ENCODE measurements at places on chromosomes 11 and 22.

GRCh38 chr11:59040607-59041006, 45.5 kb upstream of the GLYATL1B start:
- H3K27me3 ChIP-seq, result no peaks in the 10 kb centered on the region
- H3K4me3 ChIP-seq, result no peak overlapping the region
- no peaks in the 10 kb centered on the region for H3K4me1 ChIP-seq
- DNase-seq, result no peak

DNA sequence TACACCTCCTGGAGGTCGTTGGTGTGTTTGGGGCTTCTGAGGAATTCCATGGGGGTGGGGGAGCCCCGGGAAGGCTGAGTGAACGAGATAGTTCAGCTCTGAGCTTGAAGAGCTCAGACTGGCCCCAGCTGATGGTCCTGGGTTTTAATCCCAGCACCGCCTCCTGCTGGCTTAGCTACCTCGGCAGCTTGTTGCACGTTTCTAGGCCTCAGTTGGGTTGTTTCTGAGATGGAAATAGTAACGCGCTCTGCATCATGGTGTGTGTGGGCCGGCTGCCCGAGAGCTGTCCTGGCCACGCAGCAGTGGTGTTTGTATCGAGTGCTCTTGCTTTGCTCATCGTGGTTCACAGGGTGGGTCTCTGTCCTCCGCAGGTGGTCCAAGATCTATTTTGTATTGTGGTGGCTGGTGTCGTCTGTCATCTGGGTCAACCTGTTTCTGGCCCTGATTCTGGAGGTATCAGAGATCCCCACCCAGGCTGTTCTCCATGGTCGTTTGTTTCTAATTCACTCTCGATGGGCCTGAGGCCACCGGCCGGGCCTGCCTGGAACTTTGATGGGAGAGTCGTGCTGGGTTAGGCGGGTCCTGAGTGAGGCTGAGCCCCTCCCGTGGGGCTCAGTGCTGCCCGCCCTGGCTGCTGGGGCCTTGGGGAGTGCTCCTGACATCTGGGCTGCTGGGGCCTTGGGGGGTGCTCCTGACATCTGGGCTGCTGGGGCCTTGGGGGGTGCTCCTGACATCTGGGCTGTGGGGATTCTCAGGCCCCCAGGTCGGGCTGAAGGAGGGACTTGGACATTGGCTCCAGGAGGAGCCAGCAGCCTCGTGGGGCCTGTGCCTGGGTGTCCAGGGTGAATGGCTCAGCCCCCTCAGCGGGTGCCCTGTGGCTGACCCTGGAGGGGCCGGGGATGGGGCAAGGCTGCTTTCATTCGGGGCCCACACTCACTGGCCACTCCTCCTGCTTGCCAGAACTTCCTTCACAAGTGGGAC, 37.7 kb downstream of the TPCN2 start:
- no peak overlapping the region for H3K4me3 ChIP-seq
- H3K4me1 ChIP-seq, result peaks cover 15% of the 10 kb centered on the region
- no peak for DNase-seq
- no peaks in the 10 kb centered on the region for H3K27me3 ChIP-seq
- no peak overlapping the region for H3K27ac ChIP-seq

GRCh38 chr22:42926768-42927167, 69.7 kb upstream of the ARFGAP3 start:
- H3K27ac ChIP-seq, result no peak overlapping the region
- DNase-seq, result no peak
- no peak overlapping the region for H3K4me3 ChIP-seq
- peaks cover 21% of the 10 kb centered on the region for H3K36me3 ChIP-seq

DNA sequence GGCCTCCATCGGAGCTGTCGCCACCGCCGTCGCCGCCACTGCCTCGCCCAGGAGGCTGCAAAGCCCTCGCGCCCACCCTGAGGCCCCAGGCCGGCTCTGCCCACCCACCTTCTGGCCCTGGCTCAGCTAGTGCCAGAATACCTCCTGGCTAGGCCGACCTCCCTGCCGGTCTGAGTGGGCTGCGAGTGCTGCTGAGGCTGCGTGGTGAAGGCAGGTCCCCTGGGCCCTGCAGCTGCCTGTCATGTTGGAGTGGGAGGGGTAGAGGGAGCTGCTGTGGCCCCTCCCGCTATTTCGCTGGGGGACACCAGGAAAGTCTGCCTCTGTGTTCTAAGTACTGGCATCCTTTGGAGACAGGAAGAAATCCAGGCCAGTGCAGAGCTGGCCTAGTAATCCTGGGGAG, 34.2 kb downstream of the LRRC10B start:
- H3K27ac ChIP-seq, result no peak overlapping the region
- no peaks in the 10 kb centered on the region for H3K36me3 ChIP-seq
- H3K4me3 ChIP-seq, result no peak overlapping the region

GRCh38 chr11:60951904-60952741, at the start of gene SLC15A3:
Gene SLC15A3, minus strand, starts transcription at chr11:60952176. Its CDS starts 625 bp downstream, at chr11:60951551.
- H3K36me3 ChIP-seq, result peaks cover 6% of the 10 kb centered on the region
- H3K27ac ChIP-seq, result peak within 1 kb of the TSS; percentile 63
- peaks cover 30% of the 10 kb centered on the region for H3K4me1 ChIP-seq
- H3K27me3 ChIP-seq, result no peaks in the 10 kb centered on the region
- peak within 1 kb of the TSS; percentile 36 for H3K4me3 ChIP-seq

DNA sequence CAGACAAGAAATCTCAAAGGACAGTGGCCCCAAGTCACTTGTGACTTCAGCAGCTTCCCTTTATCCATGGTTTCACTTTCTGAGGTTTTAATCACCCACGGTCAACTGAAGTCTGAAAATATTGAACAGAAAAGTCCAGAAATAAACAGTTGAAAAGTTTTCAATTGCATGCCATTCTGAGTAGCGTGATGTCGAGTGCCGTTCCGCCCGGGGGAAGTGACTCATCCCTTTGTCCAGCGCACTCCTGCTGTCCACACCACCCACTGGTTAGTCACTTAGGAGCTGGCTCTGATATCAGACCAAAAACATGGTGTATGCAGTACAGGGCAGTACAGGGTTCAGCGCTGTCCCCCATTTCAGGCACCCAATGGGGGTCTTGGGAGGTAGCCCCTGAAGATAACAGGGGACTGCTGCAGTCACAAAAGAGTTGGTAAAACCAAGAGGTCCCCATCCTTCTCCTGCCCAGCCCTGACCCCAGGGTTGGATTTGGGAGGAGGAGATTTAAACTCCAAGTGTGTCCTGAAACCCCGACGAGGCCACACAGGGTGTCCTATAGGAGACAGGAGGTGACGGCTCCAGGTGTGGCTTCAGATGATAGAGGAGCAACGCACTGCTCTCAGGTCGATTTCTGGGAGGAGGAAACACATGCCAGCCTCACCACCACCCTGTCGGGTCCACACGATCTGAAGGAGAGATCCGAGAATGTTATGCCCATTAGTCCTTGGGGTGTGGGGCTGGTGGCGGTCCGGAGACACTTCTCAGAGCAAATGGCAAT, 390.1 kb downstream of the CTTN start:
- peaks cover 5% of the 10 kb centered on the region for H3K36me3 ChIP-seq
- no peaks in the 10 kb centered on the region for H3K27me3 ChIP-seq
- peak overlapping the region; percentile 83 for H3K27ac ChIP-seq
- DNase-seq, result peak; percentile 83

GRCh38 chr11:25702417-25702816, 629.5 kb upstream of the ANO3 start:
- no peaks in the 10 kb centered on the region for H3K36me3 ChIP-seq
- no peak overlapping the region for H3K4me3 ChIP-seq
- no peak for DNase-seq
- no peaks in the 10 kb centered on the region for H3K4me1 ChIP-seq

DNA sequence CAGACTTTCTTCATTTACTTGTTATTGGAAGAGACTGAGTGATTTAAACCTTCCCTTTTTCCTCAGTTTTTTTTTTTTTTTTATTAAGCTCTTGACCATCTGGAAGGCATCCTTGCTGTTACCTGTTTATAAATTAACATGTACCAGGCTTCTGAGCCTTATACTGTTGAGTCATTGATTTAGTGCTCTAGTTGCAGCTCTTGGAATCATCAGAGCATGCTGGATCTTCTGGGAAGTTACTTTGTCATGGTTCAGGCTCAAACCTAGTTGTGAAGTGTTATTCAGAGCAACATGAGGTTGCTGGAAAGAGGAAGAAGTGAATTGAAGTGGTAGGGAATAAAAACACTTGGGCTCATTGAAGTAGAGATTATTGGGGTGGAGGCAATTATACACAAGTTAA, 6.3 kb downstream of the ZDHHC5 start:
- H3K36me3 ChIP-seq, result peaks cover 72% of the 10 kb centered on the region
- H3K4me1 ChIP-seq, result peaks cover 13% of the 10 kb centered on the region
- no peak for DNase-seq
- H3K4me3 ChIP-seq, result no peak overlapping the region
- no peaks in the 10 kb centered on the region for H3K27me3 ChIP-seq

DNA sequence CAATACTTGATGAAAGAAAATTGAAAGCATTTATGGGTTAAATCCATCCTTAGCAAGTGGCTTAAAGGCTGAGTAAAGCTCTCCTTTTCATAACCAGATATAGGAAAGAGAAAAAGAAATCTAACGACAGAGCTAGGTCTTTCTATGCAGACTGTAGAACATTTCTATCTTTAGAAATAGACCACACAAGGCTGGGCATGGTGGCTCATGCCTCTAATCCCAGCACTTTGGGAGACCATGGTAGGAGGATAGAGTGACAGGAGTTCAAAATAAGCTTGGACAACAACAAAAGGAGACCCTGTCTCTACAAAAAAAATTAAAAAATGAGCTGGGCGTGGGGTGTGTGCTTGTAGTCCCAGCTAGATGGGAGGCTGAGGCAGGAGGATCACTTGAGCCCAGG, 90.7 kb downstream of the APOL5 start:
- no peak for DNase-seq
- H3K36me3 ChIP-seq, result peaks cover 68% of the 10 kb centered on the region
- H3K27me3 ChIP-seq, result no peaks in the 10 kb centered on the region
- H3K4me3 ChIP-seq, result no peak overlapping the region
- no peak overlapping the region for H3K27ac ChIP-seq

- H3K4me1 ChIP-seq, result no peaks in the 10 kb centered on the region
- H3K36me3 ChIP-seq, result peaks cover 41% of the 10 kb centered on the region
- no peaks in the 10 kb centered on the region for H3K27me3 ChIP-seq
- DNase-seq, result no peak
- H3K4me3 ChIP-seq, result no peak overlapping the region
These were observed 45.2 kb upstream of the ADSL start for GRCh38 chr22:40300884-40301672.

GRCh38 chr11:12577725-12578644, 96.2 kb upstream of the TEAD1 start:
- no peak for DNase-seq
- peaks cover 6% of the 10 kb centered on the region for H3K4me1 ChIP-seq
- H3K4me3 ChIP-seq, result no peak overlapping the region
- no peak overlapping the region for H3K27ac ChIP-seq
- H3K36me3 ChIP-seq, result no peaks in the 10 kb centered on the region
- no peaks in the 10 kb centered on the region for H3K27me3 ChIP-seq

DNA sequence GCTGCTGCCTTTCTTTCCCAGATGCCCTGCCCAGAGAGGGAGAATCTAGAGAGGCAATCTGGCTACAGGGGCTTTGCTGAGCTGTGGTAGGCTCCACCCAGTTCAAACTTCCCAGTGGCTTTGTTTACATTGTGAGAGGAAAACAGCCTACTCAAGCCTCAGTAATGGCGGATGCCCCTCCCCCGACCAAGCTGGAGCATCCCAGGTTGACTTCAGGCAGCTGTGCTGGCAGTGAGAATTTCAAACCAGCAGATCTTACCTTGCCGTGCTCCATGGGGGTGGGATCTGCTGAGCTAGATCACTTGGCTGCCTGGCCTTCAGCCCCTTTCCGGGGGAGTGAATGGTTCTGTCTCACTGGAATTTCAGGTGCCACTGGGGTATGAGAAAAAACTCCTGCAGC, 12.2 kb downstream of the BDNF start:
- H3K27ac ChIP-seq, result no peak overlapping the region
- H3K4me1 ChIP-seq, result no peaks in the 10 kb centered on the region
- peaks cover 29% of the 10 kb centered on the region for H3K36me3 ChIP-seq
- no peaks in the 10 kb centered on the region for H3K27me3 ChIP-seq

GRCh38 chr11:60887556-60887955, 18.8 kb downstream of the PRPF19 start:
- DNase-seq, result peak; percentile 39
- no peaks in the 10 kb centered on the region for H3K27me3 ChIP-seq
- peaks cover 15% of the 10 kb centered on the region for H3K36me3 ChIP-seq
- H3K4me3 ChIP-seq, result no peak overlapping the region
- H3K4me1 ChIP-seq, result no peaks in the 10 kb centered on the region

DNA sequence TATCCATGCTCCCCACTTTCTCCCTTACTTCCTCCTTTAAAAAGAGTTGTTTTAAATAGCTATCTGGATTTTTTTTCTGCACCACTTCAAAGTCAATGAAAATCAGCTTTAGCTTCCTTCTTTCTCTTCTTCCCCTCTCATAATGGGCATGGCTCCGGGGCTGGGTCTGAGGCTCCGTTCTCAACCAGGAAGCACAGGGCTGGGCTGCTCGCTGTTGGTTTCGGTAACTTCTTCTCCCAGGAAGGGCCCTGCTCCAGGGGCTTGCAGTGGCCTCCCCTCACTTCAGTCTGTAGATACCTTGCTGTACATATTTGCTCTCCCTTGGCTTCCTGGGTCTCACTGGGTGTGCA, 23.8 kb downstream of the MICAL2 start:
- H3K4me1 ChIP-seq, result peaks cover 23% of the 10 kb centered on the region
- no peak for DNase-seq
- no peak overlapping the region for H3K4me3 ChIP-seq
- peaks cover 3% of the 10 kb centered on the region for H3K36me3 ChIP-seq
- H3K27me3 ChIP-seq, result no peaks in the 10 kb centered on the region

DNA sequence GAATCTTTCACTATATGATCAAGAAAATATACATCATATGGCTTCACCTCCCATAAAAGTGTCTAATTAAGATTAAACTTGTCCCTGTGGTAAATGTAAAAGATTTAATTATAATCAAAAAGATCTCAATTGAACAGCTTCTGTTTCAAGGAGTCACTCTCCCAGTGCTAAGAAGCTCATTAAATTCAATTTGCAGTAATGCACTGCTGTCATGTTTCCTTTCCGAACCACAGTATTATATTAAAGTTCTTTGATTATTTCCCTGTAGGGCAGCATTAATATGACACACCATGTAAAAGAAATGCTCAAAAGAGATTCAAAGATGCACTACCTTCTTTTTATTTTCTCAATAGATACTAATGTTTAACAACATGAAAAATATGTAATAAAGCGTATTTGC, 758.4 kb downstream of the LRRC4C start:
- no peak overlapping the region for H3K4me3 ChIP-seq
- H3K27ac ChIP-seq, result no peak overlapping the region
- no peak for DNase-seq
- H3K4me1 ChIP-seq, result no peaks in the 10 kb centered on the region
- no peaks in the 10 kb centered on the region for H3K36me3 ChIP-seq
- no peaks in the 10 kb centered on the region for H3K27me3 ChIP-seq

GRCh38 chr22:48955351-48956311, 872.0 kb downstream of the BRD1 start:
- H3K27ac ChIP-seq, result no peak overlapping the region
- H3K4me3 ChIP-seq, result no peak overlapping the region
- H3K36me3 ChIP-seq, result no peaks in the 10 kb centered on the region
- no peaks in the 10 kb centered on the region for H3K4me1 ChIP-seq
- peaks cover 4% of the 10 kb centered on the region for H3K27me3 ChIP-seq
- DNase-seq, result peak; percentile 32

Data from SJSA1 (cell line).